ENCODE measurements at places on chromosomes 3 and 15. TPM values are rescaled to one million over a fixed set of nuclear protein-coding genes. Genes with fewer than 3 reads are reported as not detected.

GRCh38 chr3:193974671-193975535, 161.0 kb upstream of the HES1 start:
- peaks cover 4% of the 10 kb centered on the region for H3K4me1 ChIP-seq
- no peaks in the 10 kb centered on the region for H3K27me3 ChIP-seq
- H3K36me3 ChIP-seq = no peaks in the 10 kb centered on the region
- no peak overlapping the region for H3K4me3 ChIP-seq
- DNase-seq = no peak
- H3K27ac ChIP-seq = no peak overlapping the region

GRCh38 chr3:46960081-46960701, 16.4 kb downstream of the CCDC12 start:
- H3K4me1 ChIP-seq = peaks cover 82% of the 10 kb centered on the region
- H3K4me3 ChIP-seq = no peak overlapping the region
- H3K27me3 ChIP-seq = no peaks in the 10 kb centered on the region
- peak; percentile 40 for DNase-seq
- peak overlapping the region; percentile 84 for H3K27ac ChIP-seq

- H3K4me1 ChIP-seq = no peaks in the 10 kb centered on the region
- DNase-seq = no peak
- no peak overlapping the region for H3K27ac ChIP-seq
These were observed 880.3 kb upstream of the GBE1 start for GRCh38 chr3:82641701-82642100.

DNA sequence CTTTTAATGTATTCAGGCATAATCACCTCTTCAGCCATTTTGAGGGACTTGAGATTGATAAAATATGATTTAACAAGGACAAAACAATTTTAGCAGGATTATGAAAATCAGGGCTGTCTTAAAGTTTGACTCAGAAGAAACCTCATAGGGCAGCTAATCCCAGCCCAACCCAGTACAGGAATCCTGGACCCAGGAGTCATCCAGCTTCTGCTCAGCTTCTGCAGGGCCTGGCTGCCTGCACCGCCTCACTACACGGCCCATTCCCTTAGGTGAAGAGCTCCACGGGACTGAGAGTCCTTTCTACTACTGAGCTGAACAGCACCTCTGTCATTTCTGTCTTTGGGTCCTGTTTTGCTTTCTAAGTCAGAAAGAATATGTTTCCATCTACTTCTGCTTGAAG, 37.5 kb downstream of the ARHGAP31 start:
- H3K36me3 ChIP-seq = no peaks in the 10 kb centered on the region
- H3K4me3 ChIP-seq = no peak overlapping the region
- DNase-seq = no peak
- H3K27ac ChIP-seq = peak overlapping the region; percentile 47
- no peaks in the 10 kb centered on the region for H3K27me3 ChIP-seq
- no peaks in the 10 kb centered on the region for H3K4me1 ChIP-seq

DNA sequence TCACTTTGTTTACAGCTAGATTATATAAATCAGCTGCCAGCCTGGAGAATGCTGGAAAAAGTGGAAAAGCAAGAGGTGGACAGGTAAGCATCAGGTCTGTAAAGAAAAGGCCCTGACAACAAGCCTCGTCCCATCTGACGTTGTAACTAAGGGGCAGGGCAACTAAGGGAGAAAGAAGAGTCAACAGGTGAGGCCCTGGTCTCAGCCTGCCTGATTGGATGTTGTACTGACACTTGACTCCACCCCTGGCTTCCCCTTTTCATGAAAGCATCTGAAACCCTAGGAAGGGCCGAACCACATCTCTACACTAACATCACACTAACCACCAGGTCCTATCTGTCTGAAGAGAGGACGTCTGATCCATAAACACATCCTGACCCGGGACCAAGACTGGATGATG, 357.6 kb upstream of the CFAP20DC start:
- H3K4me3 ChIP-seq = no peak overlapping the region
- H3K36me3 ChIP-seq = no peaks in the 10 kb centered on the region
- DNase-seq = no peak
- no peaks in the 10 kb centered on the region for H3K4me1 ChIP-seq
- H3K27me3 ChIP-seq = no peaks in the 10 kb centered on the region

DNA sequence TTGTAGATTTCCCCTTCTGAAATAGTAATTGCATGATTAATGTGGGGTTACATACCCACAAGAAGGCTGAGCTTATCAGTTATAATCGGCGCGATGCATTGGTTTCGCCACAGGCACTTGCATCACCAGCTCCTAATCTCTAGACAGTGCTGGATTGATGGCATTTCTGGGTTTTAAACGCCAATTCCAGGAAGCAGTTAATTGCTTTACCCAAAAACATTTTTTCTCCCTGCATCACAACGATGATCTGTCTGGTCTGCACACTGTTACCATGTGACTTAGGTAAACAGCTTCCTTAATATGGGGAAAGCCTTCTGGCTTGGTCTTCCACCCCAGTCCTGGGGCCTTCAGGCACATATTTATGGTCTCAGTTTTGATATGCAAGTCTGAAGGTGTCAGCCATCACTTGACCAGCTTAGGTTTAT, 70.0 kb upstream of the HEG1 start:
- H3K27ac ChIP-seq = no peak overlapping the region
- H3K4me3 ChIP-seq = no peak overlapping the region
- no peak for DNase-seq
- no peaks in the 10 kb centered on the region for H3K36me3 ChIP-seq
- peaks cover 15% of the 10 kb centered on the region for H3K4me1 ChIP-seq

GRCh38 chr3:143475981-143476380, 356.4 kb downstream of the CHST2 start:
- no peaks in the 10 kb centered on the region for H3K4me1 ChIP-seq
- H3K4me3 ChIP-seq = no peak overlapping the region
- no peak for DNase-seq

Gene ADAMTS9
- total RNA-seq = 13.4 TPM

Data from gastrocnemius medialis (tissue), 4 donors.